A172 (cell line): ENCODE measurements at places on chromosomes 5 and 9.

GRCh38 chr9:3760031-3760430 is 234.2 kb upstream of the RFX3 start:
- DNase-seq = no peak

- peak; percentile 27 for DNase-seq
Measured at GRCh38 chr9:124559871-124560270, 52.7 kb upstream of the NR5A1 start.

DNA sequence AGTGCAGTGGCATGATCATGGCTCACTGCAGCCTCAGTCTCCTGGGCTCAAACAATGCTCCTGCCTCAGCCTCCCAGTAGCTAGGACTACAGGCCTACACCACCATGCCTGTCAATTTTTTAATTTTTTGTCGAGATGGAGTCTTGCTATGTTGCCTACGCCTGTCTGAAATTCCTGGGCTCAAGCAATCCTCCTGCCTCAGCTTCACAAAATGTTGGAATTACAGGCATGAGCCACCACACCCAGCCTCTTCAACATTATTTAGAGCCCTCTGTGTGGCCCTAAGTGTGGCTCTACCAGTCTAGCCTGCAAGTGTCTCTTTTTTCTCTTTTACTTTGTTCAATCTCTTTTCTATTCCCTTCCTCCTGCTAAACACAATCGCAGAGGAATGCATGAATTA is 154.4 kb upstream of the EPB41L4A start:
- no peak for DNase-seq

GRCh38 chr5:127311349-127311748 is 20.8 kb downstream of the MEGF10 start:
- no peak for DNase-seq

DNA sequence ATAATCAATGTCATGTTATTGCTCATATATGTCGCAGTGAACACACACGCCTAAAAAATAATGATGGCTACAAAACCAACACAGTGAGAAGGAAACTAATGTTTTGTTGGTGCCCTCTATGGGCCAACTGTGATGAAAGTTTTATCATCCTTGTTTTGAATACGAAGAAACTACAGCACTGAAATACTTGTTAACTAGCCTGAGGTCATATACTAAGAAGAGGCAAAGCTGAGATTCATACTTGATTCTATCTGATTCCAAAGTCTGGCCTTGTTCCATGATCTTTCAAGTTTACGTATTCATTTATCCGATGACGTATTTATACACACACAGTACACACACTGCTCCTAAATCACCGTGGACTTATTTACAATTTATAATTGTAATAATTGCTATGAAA is 16.1 kb upstream of the DRD1 start:
- DNase-seq = peak; percentile 33

DNA sequence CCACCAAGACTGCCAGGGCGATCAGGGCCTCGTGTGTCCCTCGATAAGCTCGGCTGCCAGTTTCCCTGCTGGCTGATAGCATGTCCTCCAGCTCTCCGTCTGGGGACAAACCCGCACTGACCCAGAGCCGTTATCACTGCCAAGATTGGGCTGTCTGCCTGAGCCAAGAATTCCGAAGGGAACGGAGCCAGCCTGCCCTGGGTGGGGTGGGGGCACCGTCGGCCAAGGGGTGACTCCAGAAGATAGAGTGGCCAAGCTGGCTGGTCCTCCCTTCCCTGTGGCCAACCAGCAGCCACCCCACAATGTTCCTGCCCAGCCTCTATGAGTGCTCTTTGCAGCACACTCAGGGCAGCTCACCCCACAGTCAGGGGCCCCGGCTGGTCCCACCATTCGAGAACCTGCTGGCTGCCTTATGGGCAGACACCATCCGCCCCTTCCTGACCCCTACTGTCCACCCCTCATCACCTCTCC is 29.4 kb downstream of the HRH2 start:
- DNase-seq = no peak

- no peak for DNase-seq
Measured at GRCh38 chr5:115487168-115487567, 57.4 kb downstream of the FEM1C start.

- peak; percentile 25 for DNase-seq
Measured at GRCh38 chr5:14663734-14664269, 716 bp upstream of the OTULIN start.

DNA sequence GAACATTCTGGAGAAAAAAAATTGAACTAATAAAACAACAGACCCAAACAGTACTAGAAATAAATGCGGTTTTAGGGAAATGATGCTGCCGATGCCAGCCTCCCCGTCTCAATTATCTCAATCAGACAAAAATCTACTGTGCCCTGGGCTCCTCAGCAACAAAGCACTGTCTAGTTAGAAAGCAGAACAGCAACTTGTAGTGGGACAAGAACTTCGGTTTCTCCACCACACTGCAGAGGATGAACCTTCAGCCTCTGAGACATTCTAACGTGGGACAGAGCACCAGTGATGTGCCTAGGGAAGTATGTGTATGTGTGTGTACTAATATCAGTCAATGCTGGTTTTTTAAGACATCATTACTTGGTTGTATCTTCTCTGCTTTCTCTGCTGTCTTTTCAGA is 11.1 kb upstream of the CAST start:
- no peak for DNase-seq

GRCh38 chr5:24598956-24599355 is 45.8 kb downstream of the CDH10 start:
- DNase-seq = no peak

DNA sequence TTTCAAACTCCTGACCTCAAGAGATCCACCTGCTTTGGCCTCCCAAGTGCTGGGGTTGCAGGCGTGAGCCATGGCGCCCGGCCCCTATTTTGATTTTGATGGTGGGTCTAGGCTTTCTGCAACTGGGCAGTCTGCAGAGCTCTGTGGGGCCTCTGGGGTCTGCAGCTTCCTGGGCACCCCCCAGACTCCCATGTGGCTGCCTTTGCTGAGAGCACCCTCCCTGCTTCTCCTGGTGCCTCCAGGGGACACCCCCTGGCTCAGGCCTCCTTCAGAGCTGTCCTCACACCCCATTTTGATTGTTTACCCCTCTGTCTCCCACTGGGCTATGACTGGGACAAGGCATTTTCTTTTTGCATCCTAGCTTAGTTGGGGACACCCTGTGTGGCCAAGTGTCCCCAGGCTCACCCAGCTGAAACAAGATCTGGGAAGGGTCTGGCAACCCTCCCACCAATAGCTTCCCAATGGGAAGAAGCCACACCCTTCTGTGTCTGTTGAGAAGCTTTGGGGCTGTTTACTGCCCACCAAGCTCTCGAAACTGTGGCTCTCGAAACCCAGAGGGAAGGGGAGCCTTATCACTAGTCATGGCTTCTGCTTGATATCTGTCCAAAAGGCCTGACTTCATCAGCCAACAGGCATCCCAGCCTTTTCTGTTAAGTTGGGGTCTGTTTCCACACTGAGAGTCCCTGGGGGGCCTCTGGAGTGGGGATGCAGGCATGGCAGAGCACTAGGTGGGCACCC is 204.4 kb upstream of the IER5L start:
- DNase-seq = no peak

GRCh38 chr9:72477930-72478518 is 43.4 kb upstream of the TMC1 start:
- DNase-seq = peak; percentile 85

DNA sequence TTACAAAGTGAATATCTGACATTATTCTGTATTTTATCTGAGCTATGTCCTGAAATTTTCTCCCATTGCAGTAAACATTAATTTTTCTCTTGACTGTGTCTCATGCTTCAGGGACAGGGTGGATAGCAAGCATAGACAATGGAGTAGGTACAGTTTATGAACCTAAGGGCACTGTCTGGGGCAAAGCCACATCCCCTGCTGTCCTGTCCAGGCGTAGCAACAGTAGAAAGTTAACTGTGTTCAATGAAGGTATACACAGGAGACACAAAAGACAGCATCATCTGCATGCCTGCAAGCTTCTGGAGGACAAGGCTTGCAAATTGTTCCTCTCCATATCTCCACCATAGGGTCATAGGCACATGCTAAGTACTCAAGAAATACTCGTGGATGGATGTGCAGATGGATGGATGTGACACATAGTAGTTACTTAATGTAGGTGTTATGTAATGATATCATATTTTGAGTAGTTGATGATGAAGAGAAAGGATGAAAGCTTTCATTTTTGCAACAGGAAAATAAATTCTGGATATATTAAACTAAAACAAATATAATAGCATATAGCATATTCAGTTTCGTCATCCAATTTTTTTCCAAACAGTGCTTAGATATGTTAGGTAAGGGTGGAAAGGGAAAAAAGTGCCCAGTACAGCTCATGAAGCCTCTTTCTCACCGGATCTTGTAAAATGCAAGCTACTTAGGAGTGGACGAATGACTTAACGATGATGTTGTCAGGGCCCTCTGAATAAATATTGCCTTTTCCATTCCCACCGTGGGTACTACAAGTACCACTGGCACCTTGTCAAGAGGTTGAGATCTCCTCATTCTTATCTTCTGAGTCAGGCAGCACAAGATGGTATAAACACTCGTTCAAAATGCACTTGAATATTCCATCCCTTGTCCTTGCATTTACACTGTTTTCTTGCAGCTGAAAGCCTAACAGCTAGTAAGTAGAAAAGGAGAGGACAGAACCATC is 19.9 kb upstream of the ZSWIM6 start:
- peak; percentile 98 for DNase-seq

DNA sequence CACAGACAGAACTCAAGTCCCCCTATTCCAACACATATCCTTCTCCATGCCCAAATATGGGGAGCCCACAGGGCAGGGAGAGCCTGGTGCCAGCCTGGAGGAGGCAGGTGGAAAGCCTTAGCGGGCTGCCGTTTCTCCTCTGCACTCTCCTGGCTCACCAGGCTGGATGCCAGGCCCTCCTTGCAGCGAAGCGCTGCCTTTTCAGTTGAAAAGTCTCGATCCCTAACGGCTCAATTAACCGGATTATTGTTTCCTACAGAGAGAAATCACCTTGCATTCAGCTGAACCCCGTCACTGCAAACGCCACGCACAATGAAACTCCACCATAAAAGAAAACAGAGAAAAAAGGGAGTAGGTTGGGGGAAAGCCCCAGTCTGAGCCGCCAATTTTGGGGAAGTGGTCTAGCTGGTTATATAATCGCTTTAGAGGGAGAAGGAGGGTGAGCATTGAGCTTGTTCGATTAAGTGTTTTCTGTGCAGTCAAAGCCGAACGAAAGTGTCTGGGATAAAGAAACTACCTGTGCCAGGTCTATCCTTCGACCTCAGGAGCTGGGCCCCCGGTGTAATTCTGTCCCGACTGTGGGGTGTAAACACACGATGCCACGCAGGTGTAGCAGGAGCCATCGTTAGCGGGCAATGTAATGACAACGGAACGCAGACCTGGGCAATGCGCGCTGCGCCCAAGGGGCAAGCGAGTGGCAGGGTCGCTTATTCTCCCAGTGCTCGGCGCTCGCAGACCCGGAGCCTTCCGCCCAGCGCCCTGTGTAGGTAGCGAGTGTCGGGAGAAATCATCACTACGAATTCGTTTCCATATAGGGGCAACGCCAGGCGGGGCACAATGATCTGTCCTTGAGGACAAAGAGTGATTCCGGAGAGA is 3.8 kb downstream of the BARHL1 start:
- no peak for DNase-seq

GRCh38 chr5:168608386-168608785 is 29.2 kb upstream of the PANK3 start:
- DNase-seq = no peak

DNA sequence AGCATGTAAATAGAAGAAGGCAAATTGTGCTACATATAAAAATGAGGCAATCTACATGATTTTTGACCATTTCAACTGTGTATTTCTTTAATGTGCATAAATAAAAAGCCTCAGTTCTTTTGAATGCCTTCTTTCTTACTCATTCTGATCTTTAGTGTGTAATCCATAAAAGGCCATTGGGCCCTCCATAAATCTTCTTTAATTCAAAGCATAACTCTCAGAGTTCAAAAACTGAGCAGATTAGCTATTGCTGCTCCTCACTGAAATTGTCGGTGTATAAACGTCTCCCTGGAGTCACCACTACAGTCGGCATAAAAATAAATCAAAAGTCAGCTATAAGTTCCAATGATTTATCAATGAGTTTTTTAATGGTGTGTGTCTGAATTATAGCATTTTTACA is 45.3 kb upstream of the ADAMTSL1 start:
- DNase-seq = no peak

DNA sequence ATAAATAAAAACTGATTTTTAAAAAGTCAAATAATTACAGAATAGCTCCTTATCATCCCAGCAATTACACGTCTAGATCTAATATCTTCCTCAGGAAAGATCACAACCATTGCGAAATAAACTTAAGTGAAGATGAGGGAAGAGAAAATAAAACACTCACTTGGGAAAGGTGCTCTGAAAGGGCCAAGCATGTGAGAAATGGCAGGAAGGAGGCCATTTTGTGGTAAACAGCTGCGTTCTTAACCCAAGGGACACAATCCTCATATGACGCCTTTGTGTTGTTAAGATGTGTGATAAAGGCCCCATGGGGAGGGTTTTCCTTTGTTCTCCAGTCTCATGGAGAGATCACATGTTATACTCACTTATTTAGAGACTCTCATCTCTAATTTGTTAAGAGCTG is 32.5 kb downstream of the JAKMIP2 start:
- peak; percentile 25 for DNase-seq

- DNase-seq = peak; percentile 65
Measured at GRCh38 chr9:99431103-99431502, 209.0 kb downstream of the SEC61B start.

GRCh38 chr9:122402403-122402871 is 31.6 kb downstream of the PTGS1 start:
- peak; percentile 100 for DNase-seq

- no peak for DNase-seq
Measured at GRCh38 chr9:114855488-114855887, 49.6 kb upstream of the TNFSF15 start.

GRCh38 chr5:132266836-132267160 is 9.3 kb downstream of the PDLIM4 start:
- DNase-seq = no peak

- no peak for DNase-seq
Measured at GRCh38 chr5:97107318-97107717, 35.1 kb downstream of the LIX1 start.

- DNase-seq = no peak
Measured at GRCh38 chr9:33065157-33066076, 11.1 kb downstream of the SMU1 start.

- DNase-seq = peak; percentile 42
Measured at GRCh38 chr5:73902327-73903051, 276.5 kb downstream of the ARHGEF28 start.

GRCh38 chr9:95175523-95175922 is 142.0 kb downstream of the FANCC start:
- DNase-seq = no peak

- DNase-seq = peak; percentile 62
Measured at GRCh38 chr9:120477534-120478001, 102.4 kb downstream of the CDK5RAP2 start.

GRCh38 chr5:153964191-153964879 is 74.4 kb downstream of the FAM114A2 start:
- DNase-seq = no peak

GRCh38 chr5:23977997-23978396 is 470.6 kb downstream of the PRDM9 start:
- DNase-seq = peak; percentile 13

GRCh38 chr5:177300236-177300880 is 3.2 kb downstream of the RAB24 start:
- peak; percentile 86 for DNase-seq

GRCh38 chr5:140402258-140403074 is 833 bp downstream of the ANKHD1 start:
- DNase-seq = peak; percentile 45
